CD4-positive, alpha-beta T cell treated with Interleukin-1 beta for 1 hour (primary cell): ENCODE measurements at places on chromosomes 6 and 20.

DNA sequence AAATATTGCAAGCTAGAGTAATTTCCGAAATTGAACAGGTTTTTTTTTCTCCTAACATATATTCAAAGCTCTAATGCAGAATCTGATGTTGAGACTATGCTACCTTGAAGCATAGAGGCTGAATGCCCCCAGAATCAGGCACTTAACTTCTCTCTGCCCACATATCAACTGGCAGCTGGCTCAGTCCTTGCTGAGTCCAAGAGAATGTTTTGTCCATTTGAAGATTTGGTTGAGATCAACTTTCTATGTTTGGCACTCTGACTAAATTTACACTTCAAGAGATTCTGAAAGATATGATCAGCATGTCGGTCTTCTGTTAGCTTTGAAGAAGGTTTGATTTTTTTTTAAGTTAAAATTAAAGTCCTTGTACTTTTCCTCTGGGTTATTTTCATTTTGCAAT is 1298.1 kb downstream of the EPHA7 start:
- no peak for DNase-seq

DNA sequence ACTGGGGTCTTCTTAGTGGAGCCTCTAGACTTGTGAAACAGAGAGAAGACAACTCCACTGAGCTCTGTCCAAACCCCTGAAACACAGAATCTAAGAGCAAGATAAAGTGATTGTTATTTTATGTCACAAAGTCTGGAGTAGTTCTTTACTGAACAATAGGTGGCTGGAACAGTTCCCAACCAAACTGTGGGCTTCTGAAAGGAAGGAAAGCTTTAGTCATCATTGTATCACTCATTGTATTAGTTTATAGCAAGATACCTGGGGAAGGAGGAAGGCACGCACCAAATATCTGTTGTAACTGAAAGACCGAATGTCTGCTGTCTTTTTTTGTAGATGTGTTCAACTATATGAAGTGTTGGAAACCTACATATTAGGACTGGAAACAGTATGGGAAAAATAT is 284.9 kb upstream of the TBX18 start:
- DNase-seq, result no peak

DNA sequence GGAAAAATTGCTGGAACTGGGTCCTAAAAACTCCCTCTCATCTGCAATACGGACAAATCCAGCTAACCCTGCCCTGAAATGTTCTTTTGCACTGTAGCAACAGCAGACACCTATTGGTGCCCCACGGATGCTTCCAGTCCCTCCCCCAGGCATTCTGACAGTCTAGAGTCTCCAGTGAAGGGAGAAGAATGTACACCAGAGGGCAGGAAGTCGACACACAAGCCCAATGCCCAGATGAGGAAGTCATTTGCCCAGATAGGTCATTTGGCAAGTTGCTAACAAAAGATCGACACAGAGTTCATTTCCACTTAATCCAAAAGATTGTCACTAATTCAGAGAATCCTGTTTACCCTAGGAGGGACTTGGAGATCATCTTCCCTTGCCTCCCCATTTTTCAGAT is 293.0 kb upstream of the PRDM1 start:
- DNase-seq, result peak; percentile 63

DNA sequence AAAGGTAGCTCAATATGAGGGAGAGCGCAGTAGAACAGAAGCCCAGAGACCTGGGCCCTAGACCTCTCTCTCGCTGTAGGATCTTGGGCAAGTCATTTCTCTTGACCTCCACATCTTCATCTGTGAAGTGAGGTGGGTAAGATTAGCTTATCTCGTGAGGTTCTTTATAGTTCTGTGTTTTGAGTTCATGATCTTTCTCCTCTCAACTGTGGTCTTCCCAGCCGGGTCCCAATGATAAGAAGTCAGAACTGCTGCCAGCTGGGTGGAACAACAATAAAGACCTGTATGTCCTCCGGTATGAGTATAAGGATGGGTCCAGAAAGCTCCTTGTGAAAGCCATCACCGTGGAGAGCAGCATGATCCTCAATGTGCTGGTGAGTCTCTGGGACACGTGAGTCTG is 6.9 kb downstream of the PSMF1 start:
- no peak for DNase-seq

- DNase-seq, result no peak
These were observed 264.8 kb downstream of the SLC35F1 start for GRCh38 chr6:118171852-118172251.

DNA sequence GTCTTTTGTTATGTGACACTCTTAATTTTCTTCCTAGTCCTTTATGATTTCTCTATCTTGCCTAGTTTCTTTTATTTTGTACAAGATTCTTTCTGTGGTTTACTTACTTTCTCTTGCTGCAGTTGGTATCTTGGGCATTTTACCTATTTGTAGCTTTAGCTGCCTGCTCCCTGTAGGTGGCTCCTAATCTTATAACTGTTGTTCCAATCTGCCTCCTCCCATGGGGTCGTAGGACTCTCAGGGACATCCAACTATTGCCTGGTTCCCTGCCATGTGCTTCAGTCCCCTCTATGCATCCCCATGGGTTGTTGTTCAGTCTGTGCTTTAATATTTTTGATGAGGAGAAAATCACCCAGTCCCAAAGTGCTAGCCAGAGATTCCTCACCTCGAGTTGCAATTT is 31.4 kb downstream of the RIN2 start:
- no peak for DNase-seq

- DNase-seq, result no peak
These were observed 185.7 kb upstream of the MARCKS start for GRCh38 chr6:113671421-113671820.

DNA sequence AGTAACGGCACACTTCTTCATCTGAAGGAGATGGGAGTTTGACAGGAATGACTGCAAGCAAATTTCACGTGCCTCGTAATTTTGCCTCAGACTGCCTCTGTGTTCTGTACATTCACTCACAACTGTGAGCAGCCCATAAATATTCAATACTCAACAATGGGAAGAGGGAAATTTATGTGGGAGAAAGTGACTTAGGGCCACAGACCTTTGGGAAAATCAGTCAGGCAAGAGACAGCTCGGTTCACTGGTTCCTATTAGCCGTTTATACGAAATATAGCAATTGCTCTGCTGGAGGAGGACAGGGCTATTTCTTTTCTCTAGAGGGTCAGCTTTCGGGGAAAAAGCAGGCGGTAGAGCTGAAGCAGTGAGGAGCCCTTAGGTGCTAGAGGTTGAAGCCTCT is 28.0 kb downstream of the OPN5 start:
- DNase-seq, result no peak

DNA sequence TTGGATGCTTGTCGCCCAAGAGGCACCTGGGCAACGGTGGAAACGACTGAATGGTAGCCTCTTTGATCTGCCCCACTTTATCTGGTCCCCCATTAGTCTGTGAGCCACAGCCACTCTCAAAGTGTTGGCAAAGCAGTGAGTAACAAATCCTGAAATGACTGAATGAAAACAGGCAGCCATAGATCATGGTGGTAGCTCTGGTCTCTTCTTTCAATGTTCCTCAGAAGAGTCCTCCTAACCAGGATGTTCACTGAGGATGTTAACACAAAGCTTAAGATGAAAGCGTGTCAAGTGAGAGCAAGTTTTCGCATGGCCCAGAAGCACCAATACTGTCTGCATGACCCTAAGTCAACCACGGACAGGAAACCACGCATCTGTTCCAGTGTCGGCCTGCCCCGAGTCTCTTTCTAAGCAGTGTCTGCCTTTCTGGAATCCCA is 107.3 kb downstream of the IRF4 start:
- DNase-seq, result peak; percentile 42

DNA sequence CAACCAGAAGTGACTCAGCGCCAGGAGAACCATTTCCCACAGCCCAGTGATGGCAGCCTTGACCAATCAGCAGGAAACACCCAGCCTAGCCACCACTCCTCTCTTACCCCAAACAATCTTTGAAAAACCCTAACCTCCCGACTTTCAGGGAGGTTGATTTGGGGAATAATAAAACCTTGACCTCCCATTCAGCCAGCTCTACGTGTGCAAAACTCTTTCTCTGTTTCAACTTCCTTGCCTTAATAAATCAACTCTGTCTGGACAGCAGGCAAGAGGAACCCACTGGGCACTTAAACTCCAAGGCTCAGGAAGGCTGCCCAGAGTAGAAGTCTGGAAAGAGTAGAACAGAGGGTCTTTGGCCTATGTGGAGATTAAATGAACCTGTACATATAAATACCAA is 35.0 kb downstream of the SERPINB1 start:
- no peak for DNase-seq
